ENCODE measurements at places on chromosomes 3 and 15. TPM values are rescaled to one million over a fixed set of nuclear protein-coding genes. Genes with fewer than 3 reads are reported as not detected.

DNA sequence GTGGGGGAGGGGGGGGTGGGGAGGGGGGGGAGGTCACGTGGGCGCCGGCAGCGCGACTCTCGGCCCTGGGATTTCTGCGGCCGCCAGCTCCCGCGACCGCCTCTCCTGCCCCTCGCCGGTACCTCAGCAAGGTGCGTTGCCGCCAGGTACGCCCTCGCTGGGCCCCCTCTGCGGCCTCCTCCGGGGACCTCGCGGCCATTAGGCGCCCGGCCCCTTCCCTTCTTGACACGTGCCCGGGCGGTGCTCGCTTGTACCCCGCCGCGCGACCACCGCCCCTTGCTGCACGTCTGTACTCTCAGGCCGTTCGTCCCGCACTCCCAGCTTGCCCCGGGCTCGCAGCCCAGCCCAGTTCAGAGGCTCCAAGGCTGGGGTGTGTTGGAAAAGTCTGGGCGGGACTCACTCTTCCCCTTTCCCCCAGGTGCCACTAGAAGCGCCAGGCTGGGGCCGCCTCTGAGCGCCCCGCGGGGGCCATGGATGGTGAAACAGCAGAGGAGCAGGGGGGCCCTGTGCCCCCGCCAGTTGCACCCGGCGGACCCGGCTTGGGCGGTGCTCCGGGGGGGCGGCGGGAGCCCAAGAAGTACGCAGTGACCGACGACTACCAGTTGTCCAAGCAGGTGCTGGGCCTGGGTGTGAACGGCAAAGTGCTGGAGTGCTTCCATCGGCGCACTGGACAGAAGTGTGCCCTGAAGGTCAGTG lies at the start of gene MAPKAPK3:
TSS of gene MAPKAPK3 (plus strand) at position 56 of the 696 bp plus-strand sequence. CDS start at position 471, 415 bp downstream.
- H3K27ac ChIP-seq: peak within 1 kb of the TSS; percentile 99
- no peaks in the 10 kb centered on the region for H3K36me3 ChIP-seq
- peaks cover 44% of the 10 kb centered on the region for H3K4me1 ChIP-seq
- peak within 1 kb of the TSS; percentile 97 for H3K4me3 ChIP-seq

GRCh38 chr15:80199366-80199765 lies 46.6 kb downstream of the FAH start:
- H3K4me1 ChIP-seq: no peaks in the 10 kb centered on the region
- H3K27ac ChIP-seq: no peak overlapping the region

The SERINC4 gene
- 0.42 TPM for polyA plus RNA-seq

DNA sequence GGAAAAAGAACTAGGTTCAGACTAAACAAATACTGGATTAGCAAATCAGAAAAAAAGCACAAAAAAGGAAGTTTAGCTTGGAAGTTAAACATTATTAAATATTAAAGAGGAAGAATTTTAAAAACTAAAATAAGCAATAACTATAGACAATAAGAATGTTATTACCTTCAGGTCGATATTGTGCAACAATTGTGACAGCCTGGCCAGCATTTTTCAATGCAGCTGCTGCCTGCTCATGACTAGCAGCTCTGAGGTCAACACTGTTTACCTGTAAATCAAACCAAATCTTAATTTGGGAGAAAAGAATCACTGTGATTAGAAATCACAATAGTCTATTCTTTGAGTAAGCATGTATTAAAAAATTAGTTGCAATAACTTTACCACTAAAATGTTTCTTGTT lies 75.1 kb upstream of the MELTF start:
- DNase-seq: no peak
- no peak overlapping the region for H3K27ac ChIP-seq
- no peaks in the 10 kb centered on the region for H3K27me3 ChIP-seq

- no peak overlapping the region for H3K4me3 ChIP-seq
- DNase-seq: no peak
- no peaks in the 10 kb centered on the region for H3K4me1 ChIP-seq
- no peaks in the 10 kb centered on the region for H3K36me3 ChIP-seq
- no peak overlapping the region for H3K27ac ChIP-seq
Observed at GRCh38 chr3:60555686-60556354, 695.4 kb downstream of the FHIT start.

DNA sequence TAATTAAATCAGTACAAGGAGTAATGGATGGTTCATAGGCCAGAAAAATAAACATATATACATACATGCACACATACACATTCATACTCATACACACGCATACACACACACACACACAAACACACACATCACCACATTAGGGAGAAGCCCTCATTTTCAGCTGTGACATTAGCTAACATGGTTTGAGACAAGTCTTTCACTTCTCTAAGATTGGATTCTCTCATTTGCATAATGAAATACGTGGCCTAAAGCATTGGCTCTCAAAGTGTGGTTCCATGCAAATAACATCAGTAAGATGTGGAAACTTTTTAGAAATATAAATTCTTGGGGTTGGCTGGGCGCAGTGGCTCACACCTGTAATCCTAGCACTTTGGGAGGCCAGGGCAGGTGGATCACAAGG lies 452.6 kb downstream of the TAFA4 start:
- H3K36me3 ChIP-seq: no peaks in the 10 kb centered on the region
- no peaks in the 10 kb centered on the region for H3K27me3 ChIP-seq
- no peaks in the 10 kb centered on the region for H3K4me1 ChIP-seq
- no peak overlapping the region for H3K4me3 ChIP-seq
- DNase-seq: no peak

The ZNF662 gene
- polyA plus RNA-seq: 0.76 TPM

The CCRL2 gene
- 1.1 TPM for polyA plus RNA-seq

DNA sequence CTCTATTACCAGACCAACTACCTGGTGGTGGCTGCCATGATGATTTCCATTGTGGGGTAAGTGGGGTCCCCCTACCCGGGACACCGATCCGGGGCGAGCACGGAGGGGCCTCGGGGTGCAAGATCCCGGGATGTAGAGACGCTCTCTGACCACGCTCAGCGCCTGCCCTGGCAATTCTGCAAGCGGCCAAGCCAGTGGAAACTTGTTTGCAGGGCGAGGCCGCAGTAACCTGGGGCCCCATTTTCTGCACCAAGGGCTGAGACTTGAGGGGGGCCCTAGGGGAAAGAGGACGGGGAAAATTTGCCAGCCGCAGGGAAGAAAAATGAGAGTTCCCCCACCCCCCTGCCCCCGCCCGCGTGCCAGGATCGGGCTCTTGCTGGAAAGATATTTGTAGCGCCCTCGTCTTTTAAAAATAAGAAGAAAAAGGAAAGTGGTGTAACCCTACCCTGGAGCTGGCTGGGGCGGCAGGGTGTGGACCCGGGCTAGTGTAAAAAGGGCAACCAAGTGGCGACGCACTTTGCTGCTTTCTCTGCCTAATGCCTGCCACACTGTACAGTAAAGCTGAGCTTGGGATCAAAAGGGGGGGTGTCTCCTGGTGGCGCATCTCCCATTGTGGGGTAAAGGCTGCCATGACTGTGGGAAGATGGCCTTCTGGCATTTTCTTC lies 563 bp downstream of the ARL6IP5 start:
- H3K27ac ChIP-seq: peak overlapping the region; percentile 93
- DNase-seq: peak; percentile 69
- peaks cover 24% of the 10 kb centered on the region for H3K36me3 ChIP-seq

The SEMA3G gene
- polyA plus RNA-seq: 11.4 TPM

DNA sequence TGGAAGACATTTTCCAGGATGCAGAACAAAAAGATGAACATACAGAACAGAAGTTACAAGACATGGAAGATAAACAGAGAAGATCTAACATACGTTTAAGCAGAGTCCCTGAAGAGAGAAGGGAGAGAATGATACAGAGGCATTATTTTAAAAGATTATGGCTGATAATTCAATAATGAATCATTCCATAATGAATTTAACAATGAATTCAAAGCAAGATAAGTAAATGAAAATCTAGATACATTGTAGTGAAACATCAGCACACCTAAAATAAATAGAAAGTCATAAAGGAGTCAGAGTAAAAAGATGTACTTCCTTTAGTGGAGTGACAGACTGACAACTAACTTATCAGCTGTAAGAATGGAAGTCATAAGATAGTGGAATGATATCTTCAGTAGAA lies 30.1 kb upstream of the PGPEP1L start:
- H3K36me3 ChIP-seq: no peaks in the 10 kb centered on the region
- no peaks in the 10 kb centered on the region for H3K4me1 ChIP-seq
- H3K27me3 ChIP-seq: no peaks in the 10 kb centered on the region
- no peak overlapping the region for H3K4me3 ChIP-seq
- DNase-seq: no peak
- H3K27ac ChIP-seq: no peak overlapping the region

- H3K27me3 ChIP-seq: no peaks in the 10 kb centered on the region
- DNase-seq: no peak
- no peak overlapping the region for H3K27ac ChIP-seq
- no peaks in the 10 kb centered on the region for H3K4me1 ChIP-seq
Observed at GRCh38 chr15:72570059-72570458, 84.4 kb upstream of the GOLGA6B start.

Data from heart left ventricle (tissue), 16 donors.